ENCODE measurements at places on chromosomes 3 and 15.

- DNase-seq = no peak
Measured at GRCh38 chr3:161672478-161672877, 175.9 kb downstream of the OTOL1 start.

DNA sequence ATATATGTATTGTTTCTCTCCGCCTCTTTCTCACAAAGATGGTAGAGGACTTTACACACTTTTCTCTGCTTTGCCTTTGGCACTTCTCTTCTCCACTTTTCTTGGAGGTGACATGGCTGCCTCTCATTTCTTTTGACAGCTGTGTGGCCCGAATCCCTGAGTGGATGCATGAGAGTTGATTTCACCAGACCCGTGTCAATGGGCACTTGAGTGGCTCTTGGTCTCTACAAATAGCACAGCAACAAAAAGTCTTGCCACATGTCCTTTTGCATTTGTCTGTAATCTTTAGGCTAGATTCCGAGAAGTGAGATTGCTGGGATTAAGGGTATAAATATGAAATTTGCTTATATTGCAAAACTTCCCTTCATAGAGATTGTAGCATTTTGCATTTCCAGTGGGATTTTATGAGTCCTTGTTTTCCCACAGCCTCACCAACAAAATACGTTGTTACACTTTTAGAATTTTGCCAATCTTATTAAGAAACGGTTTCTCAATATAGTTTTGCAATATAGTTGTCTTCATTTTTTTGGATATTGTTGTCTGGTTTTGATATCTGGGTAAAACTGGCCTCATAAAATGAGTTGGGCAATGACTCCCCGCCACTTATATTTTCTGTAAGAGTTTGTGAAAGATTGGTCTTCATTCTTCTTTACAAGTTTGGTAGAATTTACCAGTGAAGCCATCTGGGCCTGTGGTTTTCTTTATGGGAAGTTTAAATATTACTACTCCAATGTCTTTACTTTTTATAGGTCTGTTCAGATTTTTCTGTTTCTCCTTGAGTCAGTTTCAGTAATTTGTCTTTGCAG is 5.2 kb upstream of the TRPM1 start:
- no peak for DNase-seq

DNA sequence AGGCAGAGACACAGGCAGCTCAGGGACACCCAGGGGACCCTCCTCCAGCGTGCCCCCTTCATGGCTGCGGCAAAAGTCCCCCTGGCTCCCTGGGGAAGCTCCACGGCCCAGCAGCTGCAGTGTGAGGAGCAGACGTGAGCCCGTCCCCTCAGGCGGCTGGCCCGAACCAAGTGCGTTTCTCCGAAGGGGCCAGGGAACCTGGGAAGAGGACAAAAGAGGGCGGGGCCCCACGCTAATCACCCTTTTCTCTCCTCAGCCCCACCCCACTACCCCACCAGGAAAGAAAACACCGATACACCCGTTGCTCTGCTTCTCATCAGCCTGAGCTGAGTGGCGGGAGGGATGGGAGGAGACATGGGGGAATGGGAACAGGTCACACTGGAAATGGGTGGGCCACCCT is at the start of gene MUC4:
TSS of gene MUC4 (minus strand) at position 174 of the 400 bp plus-strand sequence. CDS start at position 62, 112 bp downstream.
- DNase-seq = no peak

GRCh38 chr3:192931825-192932224 is 14.2 kb upstream of the MB21D2 start:
- DNase-seq = no peak

DNA sequence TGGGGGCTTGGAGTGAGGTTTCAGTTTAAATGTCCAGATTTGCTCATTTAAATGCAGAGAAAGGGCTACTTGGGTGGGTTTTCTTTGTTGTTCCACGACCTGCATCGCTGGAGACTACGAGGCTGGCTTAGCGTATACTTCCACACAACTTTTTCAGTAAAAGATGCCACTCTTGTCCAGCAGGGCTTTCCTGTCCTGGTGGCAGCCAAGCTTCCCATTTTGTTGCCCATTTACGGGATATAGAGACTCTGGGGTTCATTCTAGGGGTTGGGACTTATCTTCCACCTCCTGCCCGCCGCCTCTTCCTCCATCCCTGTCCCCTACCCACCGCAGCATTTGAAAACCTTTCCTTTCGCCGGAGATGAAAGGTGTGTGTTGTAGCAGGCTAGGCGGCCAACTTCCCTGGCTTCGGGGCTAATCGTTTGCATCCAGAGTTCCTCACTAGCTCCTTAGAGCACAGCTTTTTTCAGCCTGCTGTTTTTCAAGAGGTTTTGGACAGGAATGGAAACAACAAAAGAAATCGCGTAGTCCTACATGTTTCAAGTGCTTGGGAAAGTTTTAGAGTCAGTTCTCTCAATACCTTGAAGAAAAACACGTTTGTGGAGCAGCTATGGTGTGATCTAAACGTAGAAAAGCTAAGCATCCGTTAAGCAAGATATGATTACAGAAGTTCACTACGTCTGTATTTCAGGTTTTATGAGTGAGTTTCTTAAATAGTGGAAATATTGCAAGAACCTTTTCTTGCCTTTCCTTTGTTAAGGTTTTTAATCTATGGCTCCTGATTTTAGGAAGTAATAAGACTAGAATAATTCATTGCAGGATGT is 843 bp downstream of the CHRNA5 start:
- peak; percentile 2 for DNase-seq

GRCh38 chr3:77871436-77871835 is 831.5 kb downstream of the ROBO2 start:
- no peak for DNase-seq

DNA sequence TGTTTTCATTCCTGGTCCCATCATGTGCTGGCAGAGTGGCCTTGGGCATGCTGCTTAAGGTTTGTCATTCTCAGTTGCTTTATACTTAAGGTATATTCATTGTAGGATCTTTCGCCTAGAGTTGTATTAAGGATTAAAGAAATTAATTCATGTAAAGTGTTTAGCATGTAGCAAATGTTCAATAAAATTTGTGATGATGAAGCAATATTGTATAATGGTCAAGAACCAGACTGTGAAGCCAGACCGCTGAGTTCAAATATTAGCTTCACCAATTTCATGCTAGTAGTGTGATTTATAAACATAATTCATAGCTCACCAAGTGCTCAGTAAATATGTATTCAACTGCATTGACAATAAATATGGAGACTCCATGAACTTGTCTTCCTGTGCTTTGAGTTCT is 178.5 kb downstream of the BBX start:
- no peak for DNase-seq

DNA sequence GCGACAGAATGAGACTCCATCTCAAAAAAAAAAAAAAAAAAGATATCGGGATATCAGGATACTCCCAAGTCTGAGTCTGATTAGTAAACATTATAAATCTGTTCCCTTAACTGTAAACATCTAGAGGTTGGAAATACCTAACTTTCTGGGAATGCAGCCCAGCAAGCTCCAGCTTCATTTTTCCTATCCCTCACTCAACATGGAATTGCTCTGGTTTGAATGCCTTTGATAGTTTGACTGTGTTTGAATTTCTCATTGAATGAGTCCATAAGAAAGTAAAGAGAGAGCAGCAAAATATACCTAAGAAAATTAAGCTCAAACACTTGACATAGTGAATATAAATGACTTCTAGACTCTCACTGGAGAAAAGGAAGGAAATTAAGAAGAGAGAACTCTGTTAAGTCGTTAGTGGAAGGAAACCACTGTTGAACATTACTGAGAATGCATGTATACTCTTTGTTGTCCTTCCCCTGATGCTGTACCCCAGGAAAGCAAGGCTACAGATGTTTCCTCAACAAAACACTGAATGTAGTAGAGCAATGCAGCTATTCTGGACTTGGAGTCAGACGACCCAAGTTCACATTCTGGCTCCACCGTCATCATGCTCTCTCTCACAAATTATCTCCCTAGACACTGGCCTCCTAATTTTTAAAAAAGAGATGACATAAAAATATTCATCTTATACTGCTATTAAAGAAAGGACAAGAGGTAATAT is 62.4 kb downstream of the CD200 start:
- no peak for DNase-seq

- no peak for DNase-seq
Measured at GRCh38 chr3:16767006-16767405, 117.7 kb upstream of the PLCL2 start.

DNA sequence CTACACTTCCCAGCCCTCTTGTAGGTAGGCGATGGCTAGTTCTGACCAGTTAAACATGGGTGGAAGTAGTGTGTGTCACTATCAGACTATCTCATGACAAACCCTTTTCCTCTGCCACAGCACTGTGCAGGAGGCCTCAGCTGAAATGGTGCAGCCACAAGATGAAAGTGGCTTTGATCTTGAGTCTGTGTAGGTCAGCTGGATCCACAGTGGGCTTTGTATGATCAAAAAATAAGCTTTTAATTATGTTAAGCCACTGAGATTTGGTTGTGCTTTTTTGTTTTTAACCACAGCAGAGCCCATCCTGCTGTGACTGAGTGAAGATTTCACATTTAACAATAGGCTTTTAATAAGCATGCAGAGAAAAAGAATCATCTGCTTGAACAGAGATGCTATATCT is 19.7 kb downstream of the RCN2 start:
- DNase-seq = no peak

DNA sequence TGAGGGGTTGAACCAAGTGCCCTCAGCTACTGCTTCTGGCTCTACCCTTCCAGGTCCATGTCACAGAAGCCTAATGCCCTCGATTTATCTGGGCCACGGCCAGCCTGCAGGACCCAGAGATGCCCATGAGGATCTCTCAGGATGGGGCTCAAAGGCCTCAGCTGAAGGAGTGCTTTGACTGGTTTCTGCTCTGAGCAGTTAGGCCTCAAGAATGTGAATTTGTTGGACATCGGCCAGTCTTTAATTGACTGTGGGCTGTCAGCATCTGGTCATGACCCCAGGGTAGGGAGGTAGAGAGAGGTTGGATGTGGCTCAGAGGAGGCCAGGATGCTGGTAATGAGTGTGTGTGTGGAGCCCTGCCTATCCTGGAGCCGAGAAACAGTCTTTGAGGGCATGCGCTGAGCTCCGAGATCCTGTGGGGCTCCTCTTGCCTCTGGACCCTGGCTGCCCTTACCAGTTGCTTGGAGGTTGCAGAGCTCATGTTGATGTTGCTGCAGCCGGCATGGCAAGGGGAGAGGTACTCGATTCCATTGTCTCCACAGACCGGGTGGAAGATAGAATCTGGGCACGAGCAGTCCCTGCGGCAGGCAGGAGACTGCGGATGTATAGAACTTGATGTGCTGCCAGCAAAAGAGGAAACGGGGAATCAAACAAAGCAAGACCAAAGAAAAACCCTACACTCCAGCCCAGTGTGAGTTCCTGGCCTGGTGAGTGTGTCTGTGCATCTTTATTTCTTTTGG is 49.1 kb upstream of the RAB6B start:
- DNase-seq = no peak

DNA sequence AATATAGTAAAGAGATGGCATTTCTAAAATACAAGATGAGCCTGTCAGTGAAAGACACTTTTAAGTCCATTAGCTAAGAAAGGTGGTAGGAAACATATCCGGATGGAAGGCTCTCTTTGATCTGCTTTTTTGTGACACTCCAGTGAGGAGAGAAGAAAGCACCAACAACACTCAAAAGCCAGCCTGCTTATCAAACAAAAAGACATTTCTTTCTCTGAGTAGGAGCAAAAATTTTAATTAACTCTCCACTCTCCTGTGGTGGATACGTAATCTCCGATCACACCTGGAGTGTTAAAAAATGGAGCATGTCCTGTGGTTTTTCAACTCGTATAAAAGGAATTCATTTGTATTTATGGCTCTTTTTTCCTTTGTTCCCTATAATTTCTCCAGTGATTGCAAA is 65.3 kb downstream of the OXNAD1 start:
- DNase-seq = no peak

DNA sequence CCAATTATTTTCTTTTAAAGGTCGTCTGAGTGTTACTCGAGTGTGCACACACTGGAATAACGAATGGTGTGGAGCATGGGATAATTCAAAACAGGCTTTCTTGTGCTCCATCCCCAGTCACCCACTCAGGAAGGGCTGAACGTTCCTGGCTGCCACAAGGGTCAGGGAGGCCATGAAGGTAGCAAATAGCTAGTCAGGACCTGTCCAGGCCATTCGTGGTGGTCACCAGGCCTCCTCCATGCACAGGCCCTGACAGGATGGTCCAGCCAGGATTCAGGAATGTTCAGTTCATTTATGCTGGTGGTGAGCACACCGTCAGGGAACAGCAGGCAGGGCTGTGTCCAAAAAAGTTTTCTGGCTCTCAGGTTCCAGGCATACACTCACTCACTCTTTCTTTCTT is 11.7 kb upstream of the NR2E3 start:
- no peak for DNase-seq

GRCh38 chr3:34780973-34781372 is 858.4 kb upstream of the ARPP21 start:
- no peak for DNase-seq

DNA sequence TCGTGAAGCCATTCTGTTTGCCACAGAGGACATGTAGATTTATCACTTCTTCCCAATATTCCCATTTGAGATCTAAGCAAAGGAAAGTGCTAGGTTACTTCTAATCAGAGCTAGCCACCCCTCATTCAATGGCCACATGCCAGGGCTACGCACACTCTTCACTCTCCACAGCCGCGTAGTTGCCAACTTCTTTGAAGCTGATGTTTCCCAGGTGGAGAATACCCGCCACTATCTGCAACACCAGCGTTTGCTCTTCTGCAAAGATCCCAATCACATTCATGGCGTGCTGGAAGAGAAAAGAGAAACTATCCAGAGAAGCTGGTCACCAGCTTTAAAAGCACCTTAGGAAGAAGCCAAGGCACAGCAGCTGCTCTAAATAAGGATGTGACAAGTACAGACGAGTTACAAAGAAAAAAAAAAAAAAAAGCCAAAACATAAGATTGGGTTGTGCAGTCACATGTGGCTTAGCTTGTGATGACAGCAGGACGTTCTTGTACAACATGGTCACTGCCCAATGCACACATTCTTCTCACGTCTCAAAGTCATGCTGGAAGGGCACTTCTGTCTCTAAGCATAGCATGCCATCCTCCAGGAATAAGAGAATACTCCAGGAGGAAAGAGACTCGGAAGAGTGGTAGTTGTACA is 16.4 kb downstream of the LDHAL6B start:
- DNase-seq = no peak

DNA sequence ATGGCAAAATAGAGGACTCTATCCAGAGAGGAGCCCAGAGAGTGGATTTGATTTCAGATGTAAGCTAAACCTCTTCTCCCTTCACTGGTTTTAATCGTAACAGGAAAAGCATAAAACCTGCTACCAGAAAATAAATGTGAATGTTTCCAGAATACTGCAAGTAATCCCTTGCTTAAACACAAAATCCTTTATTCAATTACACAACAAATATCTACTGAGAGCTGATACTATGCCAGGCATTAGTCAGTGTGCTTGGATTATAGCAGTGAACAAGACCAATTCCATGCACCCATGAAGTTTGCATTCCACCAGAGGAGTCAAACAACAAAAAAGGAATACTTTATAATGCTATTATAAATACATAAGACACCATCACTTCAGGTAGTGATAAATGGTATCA is 15.1 kb downstream of the AVEN start:
- no peak for DNase-seq

- no peak for DNase-seq
Measured at GRCh38 chr3:180325533-180325932, 276.4 kb upstream of the TTC14 start.

DNA sequence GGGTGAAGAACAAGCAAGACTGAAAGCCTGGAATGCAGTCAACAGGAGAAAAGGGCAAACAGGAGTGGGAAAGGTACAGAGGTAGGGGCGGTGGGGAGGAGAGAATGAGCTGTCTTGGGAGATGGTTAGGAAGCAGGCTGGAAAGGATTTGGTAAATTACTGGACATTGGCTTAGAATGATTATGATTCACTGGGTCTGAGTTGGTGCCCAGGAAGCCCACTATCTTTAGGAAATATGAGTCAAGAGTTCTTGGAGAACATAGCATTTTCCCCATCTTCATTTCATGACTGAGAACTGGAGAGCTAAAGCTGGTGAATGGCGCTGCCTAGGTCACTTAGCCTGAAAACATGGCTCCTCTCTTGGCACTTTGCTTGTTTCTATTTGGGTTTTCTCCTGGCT is 74.7 kb upstream of the C3orf80 start:
- no peak for DNase-seq

All from activated CD4-positive, alpha-beta T cell treated with anti-CD3 and anti-CD28 coated beads for 24 hours (primary cell).